ENCODE measurements at places on chromosomes 16 and 17.

DNA sequence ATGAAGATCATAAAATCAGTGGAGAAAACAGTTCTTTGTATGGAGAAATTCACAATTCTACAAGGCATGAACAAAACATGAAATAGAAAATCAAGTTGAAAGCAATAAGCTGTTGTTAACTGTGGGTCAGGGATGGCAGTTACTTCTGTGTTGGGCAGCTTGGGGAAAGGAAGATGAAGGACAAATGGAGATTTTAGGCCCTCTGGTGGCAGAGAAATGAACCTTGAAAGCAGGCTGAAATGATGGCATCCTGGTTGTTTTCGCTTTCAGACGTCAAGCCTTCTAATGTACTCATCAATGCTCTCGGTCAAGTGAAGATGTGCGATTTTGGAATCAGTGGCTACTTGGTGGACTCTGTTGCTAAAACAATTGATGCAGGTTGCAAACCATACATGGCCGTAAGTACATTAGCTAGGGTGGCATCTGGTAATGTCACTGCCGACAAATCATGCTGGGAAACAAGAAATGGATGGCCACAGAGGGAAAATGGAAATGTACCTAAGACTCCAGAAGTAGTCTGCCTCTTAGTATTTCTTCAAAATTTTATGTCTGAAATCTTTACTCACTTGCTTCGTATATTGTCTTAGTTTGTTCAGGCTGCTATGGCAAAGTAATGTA lies 108.9 kb downstream of the MAP2K6 start:
- no peak for DNase-seq

- DNase-seq = peak; percentile 64
Observed at GRCh38 chr17:56833809-56834379, at the start of the genes C17orf67 and DGKE. TSS of gene C17orf67 (minus strand) at chr17:56833920. CDS start at chr17:56815810, 18,110 bp downstream. TSS of gene DGKE (plus strand) at chr17:56834151. CDS start at chr17:56834796, 645 bp downstream.

- DNase-seq = peak; percentile 80
Observed at GRCh38 chr16:51392521-51393187, 241.6 kb upstream of the SALL1 start.

GRCh38 chr17:8857919-8858318 lies 9.6 kb downstream of the PIK3R6 start:
- peak; percentile 60 for DNase-seq

DNA sequence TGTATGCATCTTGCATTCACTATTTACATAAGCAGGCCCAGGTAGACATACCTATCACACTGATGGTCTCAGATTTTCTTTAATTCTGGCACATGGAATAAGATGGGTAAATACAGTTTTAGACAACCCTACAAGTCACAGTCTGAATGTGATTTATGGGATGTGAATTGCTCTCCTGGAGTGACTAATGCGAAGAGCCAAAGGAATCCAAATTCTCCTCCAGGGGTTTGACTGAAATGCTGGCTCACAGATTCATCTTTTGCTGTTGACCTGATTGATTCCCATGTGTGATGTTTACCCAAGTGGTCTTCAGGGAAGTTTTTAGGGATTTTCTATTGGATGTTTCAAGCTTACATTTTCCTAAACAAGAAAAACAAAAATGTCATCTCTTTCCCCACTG lies 277.9 kb upstream of the MON1B start:
- DNase-seq = no peak

DNA sequence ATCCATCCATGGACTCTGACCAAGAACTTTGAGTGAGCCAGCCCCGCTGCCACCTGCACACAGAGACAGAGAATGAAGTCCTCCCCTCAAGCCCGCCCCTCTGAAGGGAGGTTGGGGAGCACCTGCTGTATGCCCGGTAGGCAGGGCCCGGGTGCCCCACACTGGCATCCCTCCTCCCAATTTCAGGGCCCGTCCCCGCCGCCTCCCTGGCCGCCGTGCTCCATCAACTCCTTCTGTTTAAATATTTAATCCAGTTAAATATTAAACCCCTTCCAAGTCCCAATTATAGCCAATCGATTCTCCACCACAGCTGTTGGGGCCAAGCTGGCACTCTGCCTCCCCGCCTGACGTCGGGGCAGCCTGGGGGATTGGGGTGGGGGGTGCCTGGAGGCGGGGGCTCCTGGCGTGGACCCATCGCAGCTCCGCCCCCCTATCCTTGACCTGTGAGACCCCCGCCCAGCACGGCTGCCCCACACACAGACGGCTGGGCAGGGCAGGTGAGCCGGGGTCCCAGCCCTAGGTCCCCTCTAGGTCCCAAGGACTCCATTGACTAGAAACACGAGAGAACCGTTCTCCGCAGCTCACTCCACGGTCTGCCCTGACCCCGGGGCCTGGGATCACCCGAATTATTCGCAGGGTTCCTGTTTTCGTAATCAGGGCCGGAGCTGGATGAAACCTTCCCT lies 18.0 kb upstream of the CACNA1H start:
- no peak for DNase-seq

DNA sequence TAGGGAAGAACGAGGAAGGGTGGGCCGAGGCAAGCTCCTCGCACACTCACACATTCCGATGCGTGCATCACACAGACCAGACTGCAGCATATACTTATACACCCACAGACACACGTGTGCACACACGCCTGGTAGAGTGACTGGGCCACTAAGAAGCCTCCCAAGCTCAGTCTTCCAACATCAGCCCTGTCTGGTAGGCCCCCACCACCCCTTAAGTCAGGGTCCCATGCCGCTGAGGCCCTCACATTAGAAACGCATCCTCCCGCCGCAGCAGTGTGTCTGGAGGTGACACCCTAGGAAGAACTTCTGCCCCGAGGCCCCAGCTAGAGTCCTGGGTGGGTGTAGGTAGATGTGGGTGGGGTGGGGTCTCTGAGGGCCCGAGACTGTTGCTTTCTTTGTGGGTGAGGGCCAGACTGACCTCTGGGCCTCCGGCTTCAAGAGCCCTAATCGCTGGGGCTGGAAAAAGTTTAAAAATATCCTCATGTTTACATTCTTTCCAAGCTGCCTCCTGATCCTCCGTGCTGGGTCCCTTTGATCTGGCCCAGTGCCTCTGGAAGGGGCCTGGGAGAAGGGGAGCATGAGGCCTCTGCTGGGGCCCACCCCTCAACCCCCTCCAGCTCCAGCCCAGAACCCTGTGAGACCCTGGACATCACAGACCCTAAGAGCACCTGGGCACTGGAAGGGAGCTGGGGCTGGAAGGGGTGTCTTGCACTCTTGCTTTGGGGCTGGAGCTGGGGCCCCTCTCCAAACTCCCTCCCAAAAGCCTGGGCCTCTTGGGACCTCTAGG lies 13.6 kb downstream of the CDH16 start:
- DNase-seq = no peak

DNA sequence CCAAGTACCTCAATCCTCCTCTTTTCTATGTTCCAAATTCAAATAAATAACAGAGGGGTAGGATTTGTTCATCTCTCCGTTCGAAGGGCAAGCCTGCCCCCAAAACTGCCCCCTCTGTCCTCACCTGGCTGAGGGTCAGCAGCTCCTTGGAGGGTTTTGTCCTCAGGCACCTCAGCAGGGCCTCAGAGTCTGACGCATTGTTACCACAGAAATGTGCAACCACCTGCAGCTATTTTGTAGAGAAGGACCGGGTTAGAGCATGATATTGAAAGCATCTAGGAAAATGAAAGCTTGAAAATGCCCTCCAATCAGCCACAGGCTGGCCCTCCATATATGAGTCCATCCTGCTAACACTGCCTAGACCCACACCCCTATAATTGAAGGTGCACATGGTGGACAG lies 13.9 kb downstream of the CES5A start:
- no peak for DNase-seq

DNA sequence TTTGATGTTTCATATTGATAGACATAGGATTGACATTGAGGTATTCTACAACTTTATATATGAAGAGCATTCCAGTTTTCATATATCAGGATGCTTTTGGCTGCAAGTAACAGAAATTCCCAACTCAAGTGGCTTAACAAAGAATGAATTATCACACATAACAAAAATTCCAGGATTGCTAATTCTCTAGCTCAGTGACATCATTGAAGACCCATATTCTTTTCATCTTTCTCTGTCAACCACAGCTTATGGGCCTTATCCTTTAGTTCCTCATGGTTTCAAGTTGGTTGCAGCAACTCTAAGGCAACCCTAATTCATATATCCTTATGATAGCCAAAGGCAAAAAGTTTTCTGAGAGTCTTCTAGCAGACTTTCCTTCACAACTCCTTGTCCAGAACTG lies 91.5 kb upstream of the HAS3 start:
- DNase-seq = no peak

- DNase-seq = no peak
Observed at GRCh38 chr16:89615596-89616090, 2.2 kb downstream of the DPEP1 start.

GRCh38 chr17:41962768-41963434 lies 3.7 kb upstream of the CNP start:
- DNase-seq = no peak

DNA sequence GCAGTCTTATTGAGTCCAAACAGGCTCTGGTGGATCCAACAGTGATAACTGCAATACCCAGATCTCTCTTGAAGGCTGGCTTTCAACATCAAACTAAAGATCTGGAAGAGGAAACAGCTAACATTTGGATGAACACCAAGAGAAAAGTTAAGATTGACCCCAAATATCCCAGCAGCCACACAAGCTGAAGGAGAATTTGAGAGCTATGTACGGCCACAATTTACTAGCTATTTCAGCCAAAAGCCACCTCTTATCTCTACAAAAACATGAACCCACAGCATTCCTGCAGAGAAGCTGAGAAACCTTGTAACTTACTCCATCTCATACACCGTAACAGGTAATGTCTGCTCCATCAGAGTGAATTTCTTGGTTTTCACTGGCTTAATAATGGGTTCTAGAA lies 14.3 kb downstream of the EFTUD2 start:
- DNase-seq = no peak

DNA sequence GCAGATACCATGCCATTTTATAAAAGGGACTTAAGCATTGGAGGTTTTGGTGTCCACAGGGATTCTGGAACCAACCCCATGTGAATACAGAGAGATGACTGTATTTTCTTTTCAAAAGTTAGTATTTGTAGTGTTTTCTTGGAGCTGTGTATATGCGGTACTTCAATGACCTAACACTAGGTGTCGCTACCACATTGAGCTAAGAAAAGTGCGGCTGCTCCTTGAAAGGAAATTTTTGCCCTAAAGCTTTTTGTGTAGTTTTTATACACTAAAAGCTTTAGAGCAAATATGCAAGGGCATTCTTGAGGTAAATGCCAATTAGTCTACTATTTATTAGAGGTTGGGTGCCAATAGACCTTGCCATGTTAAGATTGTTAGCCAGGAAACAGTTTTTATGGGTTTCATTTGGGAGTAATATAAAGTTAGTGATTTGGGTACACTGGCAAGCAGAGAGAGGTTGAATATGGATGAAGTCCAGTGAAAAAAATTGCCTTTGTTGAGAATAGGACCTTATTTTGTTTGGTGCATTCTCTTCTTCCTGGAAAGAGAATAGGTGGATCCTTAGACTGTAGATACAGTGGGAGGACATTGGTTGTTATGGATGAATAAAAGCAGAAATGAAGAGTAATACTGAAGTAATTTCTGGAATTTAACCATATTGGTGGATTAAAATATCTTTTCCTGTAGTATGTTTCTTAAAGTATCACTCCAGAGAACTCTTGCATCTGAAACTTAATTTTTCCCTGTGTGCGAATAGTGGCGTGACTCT lies 43.3 kb downstream of the BCAS3 start:
- peak; percentile 41 for DNase-seq

DNA sequence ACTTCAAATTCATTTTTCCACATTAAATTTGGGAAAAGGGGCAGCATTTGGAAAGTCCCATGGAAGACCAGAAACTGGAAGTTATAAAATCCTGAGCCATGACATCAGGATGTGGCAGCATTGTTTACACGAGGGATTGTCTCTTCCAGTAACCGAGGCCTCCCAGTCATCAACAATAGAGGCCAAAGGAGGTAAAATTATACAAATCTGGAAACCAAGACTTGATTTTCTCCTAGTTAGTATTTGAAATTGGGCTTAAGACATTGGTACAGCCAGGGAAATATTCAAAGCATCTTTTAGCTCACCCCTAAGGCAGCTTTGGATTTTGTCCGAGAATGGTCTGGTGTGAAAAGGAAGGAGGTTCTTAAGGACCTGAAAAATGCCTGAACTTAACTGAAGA lies 251.6 kb upstream of the FOXF1 start:
- DNase-seq = no peak

DNA sequence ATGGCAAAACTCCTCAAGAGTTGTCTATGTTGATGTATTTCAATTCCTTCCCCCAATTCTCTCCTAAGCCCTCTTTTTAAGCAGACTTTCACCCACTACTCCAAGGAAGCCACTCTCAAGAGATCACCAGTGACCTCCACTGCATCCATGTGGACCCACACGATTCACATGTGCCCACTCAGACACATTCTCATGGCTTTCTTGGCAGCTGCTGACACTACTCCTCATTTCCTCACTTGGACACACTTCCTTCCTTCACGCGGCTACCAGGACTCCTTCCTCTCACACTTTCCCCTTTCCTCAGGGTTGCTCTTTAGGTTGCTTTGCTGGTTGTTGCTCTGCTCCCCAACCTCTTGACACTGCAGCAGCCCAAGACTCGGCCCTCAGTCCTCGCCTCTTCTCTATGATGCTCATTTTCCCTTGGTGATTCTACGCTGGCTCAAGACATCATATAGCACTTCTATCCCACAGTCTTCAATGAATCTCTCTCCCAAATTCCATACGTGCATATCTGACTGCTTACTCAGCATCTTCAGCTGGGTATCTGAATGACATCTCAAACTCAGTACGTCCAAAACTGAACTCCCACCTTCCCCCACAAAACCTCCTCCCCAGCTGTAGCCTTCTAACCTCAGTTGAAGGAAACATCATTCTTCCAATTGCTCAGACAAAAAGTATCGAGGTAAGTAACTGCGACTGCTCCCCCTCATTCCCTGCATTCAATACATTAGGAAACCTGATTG lies 28.2 kb downstream of the HELZ start:
- no peak for DNase-seq

GRCh38 chr16:71709229-71709781 lies 15.2 kb downstream of the PHLPP2 start:
- DNase-seq = peak; percentile 67

DNA sequence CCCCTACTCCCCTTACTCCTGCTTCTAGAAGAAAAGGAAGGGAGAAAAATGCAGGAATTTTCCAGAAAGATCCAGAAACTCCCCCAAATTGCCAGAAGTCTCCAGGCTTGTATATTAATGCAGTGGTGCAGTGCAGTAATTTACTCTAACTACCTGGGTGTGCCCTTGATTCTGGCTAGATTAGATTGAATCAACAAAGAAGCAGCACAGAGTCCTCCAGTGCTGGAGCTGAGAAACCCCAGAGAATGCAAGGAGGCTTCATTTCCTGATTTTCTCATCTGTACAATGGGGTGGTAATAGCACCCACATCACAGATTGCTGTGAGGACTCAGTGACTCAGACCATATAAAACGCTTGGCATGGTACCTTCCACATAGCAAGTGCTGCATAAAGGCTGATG lies 247.3 kb upstream of the RPL38 start:
- DNase-seq = no peak

GRCh38 chr16:13307255-13307654 lies 405.9 kb downstream of the SHISA9 start:
- no peak for DNase-seq

DNA sequence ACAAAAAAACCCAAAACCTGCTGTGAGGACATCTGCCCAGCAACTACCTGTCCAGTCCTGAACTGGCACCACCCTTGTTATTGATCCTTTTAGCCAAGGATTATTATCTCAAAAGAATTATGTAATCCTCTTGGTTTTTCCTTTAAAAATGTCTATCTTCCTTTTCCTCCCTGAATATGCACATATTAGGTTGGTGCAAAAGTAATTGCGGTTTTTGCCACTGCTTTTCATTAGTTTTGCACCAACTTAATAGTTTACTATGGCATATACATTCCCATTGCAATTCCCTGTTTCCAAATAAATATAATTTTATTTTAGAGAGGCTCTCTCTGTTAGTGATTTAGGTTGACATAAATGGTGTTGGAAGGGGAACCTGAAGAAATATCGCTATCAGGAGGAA lies 51.3 kb downstream of the MPHOSPH6 start:
- DNase-seq = no peak
